Ureter (tissue), 1 donor: ENCODE measurements at places on chromosomes 4 and X.

- DNase-seq = no peak
Observed at GRCh38 chr4:134313591-134313990, 112.0 kb upstream of the PABPC4L start.

- DNase-seq = no peak
Observed at GRCh38 chr4:137823007-137823406, 290.7 kb upstream of the PCDH18 start.

DNA sequence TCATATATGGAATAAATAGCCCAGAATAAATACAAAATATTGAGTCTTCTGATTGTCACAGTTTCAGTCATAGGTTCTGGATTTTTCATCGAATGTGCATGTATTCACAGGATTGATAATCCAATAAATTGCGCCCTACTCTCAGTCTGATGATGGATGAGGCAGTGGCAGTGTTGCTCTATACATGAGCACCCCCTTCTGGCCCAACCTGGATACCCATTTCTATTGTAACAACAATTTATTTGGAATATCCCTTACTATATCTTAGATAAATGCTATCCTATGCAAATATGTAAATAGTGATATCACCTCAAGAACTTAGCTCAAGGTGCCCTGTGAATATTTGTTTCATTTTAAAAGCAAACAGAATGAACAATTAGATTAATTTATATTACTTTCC is 733.7 kb upstream of the PABPC4L start:
- DNase-seq = no peak

DNA sequence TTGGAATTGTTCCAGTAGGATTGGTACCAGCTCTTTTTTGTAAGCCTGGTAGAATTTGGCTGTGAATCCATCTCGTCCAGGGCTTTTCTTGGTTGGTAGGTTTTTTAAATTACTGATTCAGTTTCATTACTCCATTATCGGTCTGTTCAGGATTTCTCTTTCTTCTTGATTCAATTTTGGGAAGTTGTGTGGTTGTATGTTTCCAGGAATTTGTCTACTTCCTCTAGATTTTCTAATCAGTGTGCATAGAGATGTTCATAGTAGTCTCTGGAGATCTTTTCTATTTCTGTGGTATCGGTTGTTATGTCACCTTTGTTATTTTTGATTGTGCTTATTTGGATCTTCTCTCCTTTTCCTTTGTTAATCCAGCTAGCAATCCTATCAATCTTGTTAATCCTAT is 248.7 kb downstream of the ARHGAP10 start:
- no peak for DNase-seq

- no peak for DNase-seq
Observed at GRCh38 chr4:154444958-154445357, 46.6 kb downstream of the DCHS2 start.

DNA sequence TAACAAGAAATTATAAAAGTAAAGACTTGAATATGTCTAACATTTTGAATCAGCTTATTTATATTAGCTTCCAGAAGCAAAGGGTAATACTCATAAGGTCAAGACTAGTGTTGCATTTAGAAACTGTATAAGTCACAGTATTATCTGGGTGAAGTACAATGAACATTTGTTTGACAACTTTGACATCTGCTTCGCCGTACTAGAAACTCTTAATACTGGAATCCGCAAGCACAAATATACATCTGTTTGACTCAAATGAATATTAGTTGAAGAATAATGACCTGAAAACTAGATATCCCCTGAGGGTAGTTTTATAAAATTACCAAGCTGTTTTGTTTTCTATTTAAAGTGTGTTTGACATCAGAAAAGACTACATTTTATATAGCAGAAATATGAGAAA is 135.4 kb upstream of the ATOH1 start:
- DNase-seq = no peak

DNA sequence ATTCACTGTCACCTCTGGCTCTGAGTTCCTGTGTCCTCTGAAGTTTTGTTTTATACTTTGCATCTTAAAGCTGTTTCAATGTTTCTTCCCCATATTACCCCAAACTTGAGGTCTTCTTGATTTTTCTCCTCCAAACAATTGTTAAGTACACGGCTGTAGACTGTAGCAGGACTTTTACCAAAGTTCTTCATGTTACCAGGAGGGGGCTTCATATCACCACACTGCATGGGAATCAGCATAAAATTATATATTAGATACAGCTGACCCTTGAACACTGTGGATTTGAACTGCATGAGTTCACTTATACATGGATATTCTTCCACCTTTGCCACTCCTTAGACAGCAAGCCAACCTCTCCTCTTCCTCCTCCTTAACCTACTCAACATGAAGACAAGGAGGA is 56.6 kb downstream of the SPATA18 start:
- no peak for DNase-seq

DNA sequence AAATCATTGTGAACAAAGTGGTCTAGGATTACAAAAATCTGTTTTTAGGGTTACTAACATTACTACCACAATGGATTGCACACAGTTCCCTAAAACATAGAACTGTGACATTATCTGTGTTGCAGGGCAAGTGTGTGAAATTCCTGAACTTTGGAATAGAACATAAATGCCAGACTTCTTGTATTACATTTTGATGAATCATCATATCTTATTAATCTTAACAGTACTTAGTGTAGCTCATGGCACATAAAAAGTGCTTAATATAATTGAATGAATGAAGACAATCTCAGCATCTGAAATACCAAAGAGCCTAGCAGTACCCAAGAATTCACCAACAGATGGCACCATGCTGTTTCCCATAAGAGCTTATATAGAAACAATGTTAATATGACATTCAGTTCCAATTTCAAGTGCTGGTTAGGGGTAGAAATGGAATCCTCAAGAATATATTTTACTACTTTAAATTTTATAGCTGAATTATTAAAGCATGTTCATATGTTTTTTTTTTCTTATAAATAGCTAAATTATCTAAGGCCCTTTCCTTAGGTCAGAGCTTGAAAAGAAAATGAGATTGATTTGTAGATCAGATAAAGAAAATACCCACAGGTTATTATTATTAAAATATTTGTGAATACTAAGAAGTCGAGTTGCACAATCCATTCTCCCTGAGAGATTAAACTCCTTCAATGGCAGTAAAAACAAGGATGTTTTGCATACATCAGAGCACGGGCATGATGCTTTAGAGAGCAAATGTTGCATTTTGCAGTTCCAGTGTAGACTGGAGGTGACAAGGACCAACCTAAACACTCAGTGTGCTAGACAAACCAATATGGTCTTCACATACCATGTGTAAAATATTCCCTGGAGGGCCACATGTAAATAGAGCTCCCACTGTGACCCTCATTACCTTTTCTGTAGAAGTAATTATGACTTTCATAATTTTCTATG is 25.7 kb upstream of the SHISA3 start:
- DNase-seq = no peak

DNA sequence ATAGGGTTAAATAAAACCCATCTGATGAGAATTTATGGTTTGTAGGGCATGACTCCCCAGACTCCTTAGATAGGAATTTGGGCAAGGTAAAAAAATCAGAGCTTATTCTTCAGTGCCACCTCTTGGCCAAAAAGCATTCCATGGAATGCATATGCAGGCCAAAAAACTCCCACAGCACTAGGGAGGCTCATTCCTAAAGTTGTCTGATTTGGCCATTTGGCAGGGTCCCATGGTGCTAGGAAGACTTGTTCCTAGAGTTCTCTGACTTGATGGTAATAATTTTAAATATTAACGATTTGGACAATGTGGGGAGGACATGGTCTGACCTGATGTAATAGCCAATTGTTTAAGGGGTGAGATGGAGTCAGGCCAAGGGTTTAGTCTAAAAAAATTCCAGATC is 93.0 kb downstream of the SPIN4 start:
- no peak for DNase-seq

DNA sequence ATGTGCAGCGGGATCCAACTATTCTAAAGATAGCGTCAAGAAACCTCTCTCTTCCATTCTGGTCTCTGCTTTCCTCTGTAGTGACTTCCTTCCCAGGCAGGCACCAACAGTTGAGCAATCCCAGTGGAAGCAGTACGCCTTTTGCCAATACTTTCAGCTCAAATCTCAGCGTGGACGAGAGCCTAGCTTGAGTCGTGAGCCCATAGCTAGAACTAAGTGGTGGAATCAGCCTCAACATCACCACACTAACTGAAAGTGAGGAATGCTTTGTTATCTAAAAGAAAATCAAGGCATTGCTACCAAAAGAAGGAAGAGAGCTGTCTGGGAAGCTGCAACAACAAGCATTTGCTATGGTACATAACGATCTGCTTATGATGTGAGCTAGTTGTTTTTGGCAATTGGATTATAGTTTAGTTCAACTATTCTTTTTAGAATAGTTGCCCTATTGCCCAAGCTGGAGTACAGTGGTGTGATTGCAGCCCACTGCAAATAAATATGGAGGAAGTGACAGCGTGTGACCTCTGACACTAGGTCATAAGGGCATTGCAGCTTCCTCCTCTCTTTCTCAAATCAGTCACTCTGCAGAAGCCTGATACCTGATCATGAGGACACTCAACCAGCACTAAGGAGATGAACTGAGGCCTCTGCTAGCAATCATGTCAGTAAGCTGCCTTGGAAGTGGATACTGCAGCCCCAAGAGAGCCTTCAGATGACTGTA is 24.7 kb upstream of the FRYL start:
- DNase-seq = no peak

- DNase-seq = no peak
Observed at GRCh38 chrX:42531441-42531840, 246.5 kb downstream of the PPP1R2C start.

DNA sequence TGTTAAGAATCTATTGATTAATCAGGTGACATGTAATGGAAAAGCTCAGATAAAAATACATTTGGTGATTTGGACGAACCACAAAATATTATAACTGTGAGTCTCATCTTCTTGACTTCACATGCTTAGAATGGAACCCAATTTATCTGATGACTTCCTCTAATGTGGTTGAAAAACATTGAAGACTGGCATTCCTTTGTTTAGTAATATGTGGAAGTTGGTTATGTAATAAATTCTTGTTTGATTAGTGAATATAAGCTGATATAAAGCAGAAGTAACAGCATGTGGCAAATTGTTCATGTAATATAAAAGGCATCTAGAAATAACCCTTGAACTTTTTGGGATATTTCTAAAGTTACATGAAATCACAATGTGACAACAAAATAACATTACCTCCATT is 9.7 kb downstream of the GIMD1 start:
- DNase-seq = no peak

- DNase-seq = no peak
Observed at GRCh38 chrX:48956728-48957414, 536 bp downstream of the OTUD5 start.

- DNase-seq = no peak
Observed at GRCh38 chr4:168920441-168921065, 89.5 kb downstream of the CBR4 start.

DNA sequence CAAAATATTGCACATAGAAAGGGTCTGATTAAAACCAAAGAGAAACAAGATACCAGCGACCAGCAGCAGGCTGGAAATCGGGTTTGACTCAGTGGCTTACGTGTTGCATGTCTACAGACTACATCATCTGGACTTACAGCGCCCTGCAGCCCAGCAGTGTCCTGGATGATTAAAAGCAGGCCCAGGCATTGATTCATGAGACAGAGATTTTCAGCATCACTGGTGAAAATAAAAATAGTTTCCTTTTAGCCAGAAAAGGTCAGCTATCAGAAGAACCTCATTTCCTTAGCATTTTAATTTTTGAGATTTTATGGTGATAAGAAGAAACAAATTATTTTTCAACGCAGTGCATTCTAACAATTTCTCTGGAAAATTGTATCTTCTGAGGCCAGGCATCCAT is 190.6 kb downstream of the PTTG2 start:
- DNase-seq = no peak

DNA sequence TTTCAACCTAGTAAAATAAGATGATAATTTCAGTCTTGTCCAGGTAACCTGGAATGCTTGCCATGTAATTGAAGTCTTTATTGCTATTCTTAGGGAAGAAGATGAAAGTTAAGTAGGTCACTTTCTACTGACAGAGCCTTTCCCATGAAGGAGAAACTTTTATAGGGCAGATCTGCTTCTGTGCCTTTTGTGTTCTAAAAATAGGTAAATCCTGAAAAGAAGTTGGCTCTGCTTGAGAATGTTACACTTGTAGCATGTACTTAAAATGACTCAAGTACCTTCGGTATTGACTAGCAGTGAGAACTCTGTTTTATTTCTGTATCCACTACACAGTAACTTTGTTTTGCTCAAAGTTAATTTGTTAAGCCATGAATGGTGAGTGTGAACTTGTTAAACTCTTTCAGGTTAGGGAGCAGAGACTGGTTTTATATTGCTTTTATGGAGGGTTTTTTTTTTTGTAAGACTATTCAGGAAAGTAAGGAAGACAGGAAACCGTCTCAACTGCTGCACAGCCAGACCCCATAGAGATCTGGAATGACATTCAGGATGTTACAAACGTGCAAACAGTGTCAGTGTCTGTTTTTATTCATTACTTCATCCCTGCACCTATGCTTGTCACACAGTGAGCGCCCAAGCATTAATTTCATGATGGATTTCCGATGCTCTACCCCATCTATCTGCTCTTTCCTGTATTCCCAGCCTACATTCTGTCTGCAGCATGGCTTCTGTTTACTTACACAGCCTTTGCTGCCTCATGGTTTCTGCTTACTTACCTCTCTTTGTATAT is 53.0 kb downstream of the SEPTIN11 start:
- DNase-seq = no peak

DNA sequence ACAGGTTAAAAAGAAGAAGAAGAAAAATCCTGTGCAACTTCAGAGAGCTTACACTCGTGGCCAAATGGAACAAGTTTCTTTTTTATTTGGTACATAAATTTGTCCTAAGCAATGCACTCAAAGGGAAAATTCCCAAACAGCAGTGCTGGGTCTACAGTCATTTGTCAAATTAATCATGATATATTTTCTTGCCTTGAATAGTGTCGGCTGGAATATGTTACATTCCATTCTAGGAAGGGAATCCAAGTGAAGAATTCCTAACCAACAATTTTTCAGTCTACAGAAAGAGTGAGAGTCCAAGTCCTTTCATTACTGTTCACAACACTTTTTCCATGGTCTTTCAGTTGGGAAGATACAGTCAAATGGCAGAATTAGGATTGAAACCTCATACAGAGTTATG is 63.9 kb downstream of the HAND2 start:
- DNase-seq = no peak

- DNase-seq = no peak
Observed at GRCh38 chr4:97123573-97123972, 1019.7 kb downstream of the STPG2 start.

DNA sequence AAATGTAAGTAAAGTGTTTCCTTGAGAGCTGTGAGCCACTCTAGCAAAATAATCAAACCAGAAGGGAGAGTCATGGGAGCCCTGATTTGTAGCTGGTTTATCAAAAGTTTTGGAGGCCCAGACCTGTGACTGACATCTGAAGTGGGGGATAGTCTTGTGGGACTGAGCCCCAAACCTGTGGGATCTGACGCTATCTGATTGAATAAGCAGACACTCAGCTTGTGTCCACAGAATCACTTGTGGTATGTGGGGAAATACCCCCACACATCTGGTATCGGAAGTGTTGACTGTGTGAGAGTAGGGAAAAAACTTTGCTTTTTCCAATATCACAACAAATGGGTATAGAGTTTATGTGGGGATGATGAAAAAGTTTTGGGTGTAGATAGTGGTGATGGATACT is 35.4 kb downstream of the FUNDC1 start:
- no peak for DNase-seq
